Stimulated activated CD4-positive, alpha-beta T cell treated with anti-CD3 and anti-CD28 coated beads, Interleukin-15, amount 100 ng/mL, for 48 hours (primary cell): ENCODE measurements at places on chromosomes 1 and 21.
A peak's percentile ranks its signal among the peaks of the same experiment; 100 is the strongest.

- DNase-seq: no peak
Observed at GRCh38 chr1:79903321-79903720, 896.8 kb upstream of the ADGRL4 start.

DNA sequence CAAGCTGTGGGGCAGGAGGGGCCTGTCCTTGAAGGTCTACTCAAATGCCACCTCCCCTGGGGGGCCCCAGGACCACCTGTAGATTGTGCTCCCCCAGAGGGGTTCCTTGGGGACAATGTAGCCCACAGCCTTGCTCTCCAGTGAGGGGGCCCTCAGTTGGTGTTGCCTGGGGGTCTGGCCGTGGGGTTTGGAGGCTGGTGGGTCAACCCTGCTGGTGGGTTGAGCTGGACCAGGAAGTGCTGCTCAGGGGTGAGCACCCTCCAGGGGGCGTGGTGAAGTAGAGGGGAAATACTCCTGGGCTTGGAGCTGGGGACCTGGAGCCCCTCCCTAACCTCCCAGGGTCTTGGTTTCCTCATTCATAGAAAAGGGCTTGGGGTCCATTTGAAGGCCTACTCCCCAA, 143.6 kb upstream of the WNT4 start:
- no peak for DNase-seq

DNA sequence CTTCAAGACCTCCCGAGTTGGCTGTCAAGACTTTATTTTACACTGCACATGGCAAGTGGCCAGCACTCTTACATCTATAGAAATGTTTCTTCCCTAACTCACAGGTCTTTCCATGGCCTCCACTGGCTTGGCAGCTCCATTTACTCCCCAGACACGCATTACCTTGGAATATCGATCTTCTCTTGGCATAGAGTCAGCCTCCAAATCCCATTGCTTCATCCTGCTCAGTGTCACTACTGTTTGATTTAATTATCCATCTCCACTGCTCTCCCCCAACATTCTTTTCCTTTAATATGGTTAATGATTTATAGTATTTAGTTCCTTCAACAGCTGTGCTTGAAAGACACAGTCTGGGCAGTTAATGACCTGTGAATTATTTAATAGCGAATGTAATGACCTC, 241.2 kb upstream of the MAP1LC3C start:
- no peak for DNase-seq

- no peak for DNase-seq
Observed at GRCh38 chr1:80462006-80462405, 1338.7 kb upstream of the ADGRL2 start.

DNA sequence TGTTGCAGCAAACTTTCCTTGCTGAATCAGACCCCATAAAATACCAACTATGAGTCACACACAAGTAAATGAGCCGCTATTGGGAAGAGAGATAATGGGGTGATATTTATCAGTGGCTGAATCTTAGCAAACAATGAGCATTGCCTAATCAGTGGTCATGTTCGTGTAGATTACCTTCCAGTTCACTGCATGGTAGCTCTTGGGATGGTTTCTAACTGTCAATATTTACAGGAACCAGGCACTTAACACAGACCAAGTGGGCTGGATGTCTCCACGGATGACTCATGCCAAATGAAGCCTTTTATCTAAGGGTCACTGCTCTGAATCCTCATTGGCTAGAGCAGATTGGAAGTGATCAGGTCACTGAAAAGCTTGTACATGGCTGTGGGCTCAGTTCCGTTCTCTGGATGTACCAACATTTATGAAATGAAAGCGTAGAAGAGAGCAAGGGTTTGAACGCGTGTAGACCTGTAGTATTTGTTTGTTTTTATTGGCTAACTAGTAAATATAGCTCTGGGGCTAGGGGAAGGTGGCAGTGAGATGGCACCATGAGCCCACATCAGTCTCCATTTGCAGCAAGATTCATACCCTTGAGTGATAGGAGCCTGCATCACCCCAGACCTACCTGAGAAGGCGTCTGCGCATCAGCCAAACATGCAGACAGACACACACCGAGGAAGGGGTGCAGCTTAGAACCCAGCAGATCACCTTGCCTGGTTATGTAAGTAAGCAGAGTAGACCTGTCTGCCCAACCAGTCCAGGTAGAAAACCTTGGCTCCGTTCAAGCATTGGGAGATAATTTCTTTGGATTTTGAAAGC, 153.3 kb downstream of the TOMM20 start:
- no peak for DNase-seq

DNA sequence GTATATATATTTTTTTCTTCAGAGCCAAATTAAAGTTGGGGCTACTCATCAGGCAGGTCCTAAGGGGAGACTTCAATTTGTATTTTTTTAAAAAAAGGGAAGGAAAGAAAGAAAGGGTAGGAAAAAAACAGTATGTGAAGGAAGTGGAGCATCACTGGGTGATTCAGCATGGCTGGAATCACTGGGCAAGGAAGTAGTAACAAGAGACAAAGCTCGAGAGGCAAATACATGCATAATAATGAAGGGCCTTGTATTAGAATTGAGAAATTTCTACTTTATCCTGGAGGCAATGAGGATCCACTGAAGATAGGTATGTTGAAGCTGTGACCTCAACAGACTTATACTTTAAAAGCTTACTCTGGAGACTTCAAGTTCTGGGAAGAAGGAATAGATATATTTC, 184.4 kb downstream of the COQ8A start:
- no peak for DNase-seq

- DNase-seq: no peak
Observed at GRCh38 chr1:24390924-24391782, 22.4 kb downstream of the STPG1 start.

GRCh38 chr1:236287757-236288619, 6.2 kb upstream of the ERO1B start:
- DNase-seq: no peak

GRCh38 chr1:44713321-44713781, 17.6 kb downstream of the RNU5D-1 start:
- no peak for DNase-seq

- no peak for DNase-seq
Observed at GRCh38 chr1:115839029-115839678, 1.8 kb downstream of the NHLH2 start.

DNA sequence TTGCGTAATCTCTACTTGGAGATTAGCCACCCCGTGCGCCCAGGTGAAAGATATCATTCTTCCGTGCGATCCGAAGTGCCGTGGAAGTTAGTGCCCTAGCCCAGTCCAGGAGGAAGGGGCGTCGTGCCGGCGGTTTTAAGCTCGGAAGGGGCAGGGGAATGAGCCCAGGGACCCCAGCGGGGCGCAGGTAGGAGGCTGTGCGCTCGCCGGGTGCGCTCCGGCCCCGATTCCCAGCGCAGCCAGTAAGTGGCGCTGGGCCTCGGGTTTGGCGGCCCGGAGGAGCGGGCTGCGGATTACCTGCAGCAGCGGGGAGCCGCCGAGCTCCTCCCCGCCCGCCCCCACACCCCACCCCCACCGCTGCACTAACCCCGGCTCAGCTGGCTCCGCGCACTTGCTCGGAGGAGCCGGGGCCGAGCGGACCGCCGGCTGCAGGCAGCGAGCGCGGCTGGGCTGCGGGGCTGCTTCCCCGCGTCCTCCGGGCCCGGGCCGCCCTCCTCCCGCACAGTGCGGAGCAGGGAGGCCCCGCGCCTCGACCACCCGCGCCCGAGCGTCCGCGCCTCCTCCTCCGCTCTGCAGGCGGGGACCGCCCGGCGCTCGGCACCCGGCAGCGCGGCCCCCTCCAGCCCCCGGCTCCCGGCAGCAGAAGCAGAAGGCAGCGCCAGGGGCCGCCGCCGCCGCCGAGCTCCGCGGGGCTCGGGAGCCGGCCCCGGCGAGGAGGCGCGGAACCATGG, at the start of gene RYR2:
TSS of gene RYR2 (plus strand) at position 390 of the 731 bp plus-strand sequence. CDS start at position 728, 338 bp downstream.
- no peak for DNase-seq

DNA sequence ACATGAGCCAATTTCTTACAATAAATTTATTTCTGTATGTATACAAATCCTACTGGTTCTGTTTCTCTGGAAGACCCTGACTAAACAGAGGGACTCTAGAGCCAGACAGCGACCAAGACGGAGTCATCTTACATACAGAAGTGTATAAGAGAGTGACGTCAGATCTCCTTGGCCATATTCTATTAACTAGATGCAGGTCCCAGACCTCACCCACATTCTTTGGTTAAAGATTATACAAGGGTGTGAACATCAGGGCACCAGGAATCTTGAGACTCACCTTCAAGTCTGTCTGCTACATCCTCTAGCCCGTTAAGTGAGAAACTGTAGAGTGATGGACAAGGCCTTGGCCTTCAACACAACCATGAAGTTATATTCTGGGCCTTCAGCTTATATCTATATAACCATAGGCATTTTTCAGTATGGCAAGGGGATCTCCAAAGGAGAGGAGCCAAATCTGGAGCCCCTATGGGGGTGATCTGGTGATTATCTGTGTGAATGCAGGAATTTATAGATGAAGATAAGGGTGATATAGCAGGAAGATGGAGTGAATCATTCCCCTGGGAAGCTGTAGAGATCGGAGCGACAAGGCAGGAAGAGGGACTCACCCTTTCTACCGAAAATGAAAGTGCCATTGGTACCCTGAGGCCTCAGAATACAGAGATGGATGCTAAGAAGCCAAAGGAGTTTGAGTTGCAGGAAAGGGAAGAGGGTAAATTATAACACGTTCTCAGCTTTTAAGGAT, 83.9 kb downstream of the ADAMTS1 start:
- no peak for DNase-seq

DNA sequence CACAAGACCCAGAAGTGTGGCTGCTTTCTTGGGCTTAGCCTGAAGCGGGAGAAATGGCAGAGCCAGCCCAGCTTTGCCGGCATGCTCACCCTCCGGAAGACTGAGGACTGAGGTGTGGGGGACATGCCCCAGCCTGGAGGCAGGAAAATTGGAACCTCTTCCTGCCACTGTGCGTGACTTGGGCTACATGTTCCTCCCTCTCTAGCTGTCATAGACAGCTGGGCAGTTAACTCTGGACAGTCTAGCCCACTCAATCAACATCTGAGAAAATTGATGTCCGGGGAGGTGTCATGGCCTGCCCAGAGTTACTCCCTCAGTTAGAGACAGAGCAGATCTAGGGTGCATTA, 59.7 kb downstream of the UBE2T start:
- no peak for DNase-seq

GRCh38 chr1:78839704-78840277, 166.7 kb downstream of the ADGRL4 start:
- DNase-seq: peak; percentile 3

GRCh38 chr1:156026588-156026987, 5.8 kb upstream of the SSR2 start:
- DNase-seq: no peak

DNA sequence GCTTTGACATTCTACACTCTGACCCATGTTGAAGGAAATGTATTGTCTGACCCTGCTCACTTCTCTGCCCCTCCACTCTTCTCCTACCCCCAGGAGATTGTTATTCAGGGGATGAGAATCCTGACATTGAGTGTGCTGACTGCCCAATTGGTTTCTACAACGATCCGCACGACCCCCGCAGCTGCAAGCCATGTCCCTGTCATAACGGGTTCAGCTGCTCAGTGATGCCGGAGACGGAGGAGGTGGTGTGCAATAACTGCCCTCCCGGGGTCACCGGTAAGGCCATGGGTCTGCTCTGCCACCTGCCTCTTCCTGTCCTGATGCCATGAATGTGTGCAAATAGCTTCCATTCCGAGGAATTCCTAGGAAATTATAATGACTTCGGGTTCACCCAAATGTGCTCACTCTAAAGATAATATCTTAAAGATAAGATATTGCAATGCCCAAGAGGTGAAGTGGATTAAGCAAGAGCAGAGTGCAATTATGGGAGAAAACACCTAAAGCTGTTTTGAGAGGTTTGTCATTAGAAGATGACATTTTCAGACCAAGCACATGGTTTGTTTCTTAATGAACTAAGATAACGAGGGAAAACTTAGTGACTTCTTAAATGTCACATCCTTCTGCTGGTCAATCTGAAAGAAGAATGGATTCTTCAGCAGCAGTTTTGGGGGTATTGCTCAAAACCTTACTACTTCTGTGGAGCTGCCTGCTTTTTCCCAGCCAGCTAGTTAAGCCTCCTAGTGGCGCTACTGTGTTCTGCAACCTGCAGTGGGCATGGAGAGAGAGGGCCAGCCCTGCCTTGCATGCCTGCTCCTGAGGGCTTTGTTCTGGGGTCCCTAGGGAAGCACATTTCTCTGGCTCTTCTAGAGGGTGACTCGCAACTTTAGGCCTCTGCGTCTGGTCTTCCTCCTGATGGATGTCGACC, 41.6 kb downstream of the LAMC2 start:
- DNase-seq: no peak

- no peak for DNase-seq
Observed at GRCh38 chr1:5991381-5992025, 722 bp downstream of the NPHP4 start.

DNA sequence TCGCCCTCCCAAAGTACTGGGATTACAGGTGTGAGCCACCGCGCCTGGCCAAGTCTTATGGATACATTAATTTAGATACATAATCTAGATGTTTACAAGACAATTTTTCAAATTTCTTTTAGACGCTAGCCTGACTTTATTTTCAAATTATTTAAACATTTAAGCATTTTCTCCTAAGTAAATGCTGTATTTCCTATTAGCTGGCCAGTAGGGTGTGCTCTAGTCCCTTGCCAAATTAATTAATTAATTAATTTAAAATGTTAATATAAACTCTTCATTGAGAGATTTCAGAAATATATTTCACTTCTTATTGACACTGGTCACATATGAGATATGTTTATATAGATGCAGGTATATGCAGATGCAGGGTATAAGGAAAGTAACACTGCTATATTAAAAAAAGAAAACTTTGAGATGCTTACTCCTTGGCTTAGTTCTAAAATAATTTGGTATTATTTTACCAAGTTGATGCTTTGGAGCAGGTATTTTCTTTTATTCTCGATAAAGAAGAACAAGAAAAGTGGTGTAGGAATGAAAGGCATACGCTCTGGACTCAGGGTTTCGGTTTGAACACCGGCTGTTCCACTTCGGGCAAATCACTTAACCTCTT, 5.2 kb upstream of the ERRFI1 start:
- no peak for DNase-seq

DNA sequence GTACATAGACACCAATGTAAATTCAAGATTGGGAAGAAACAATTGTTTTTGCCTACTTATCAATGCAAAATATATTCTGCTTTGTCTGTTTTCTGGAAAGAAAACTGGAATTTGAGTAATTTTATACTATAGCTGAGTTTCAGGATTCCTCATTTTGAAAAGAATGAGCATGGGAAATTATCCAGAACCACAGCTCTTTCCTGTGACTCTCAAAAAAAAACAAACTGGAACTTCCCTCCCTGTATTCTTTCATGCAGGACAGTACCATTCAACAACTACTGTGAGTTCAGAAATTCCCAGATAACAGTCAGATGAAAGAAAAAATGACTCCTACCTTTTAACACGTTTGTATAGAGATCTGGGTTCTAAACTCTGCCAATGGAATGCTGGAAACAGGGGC, 372.4 kb downstream of the TGFB2 start:
- DNase-seq: no peak

- DNase-seq: no peak
Observed at GRCh38 chr1:203426870-203427269, 48.7 kb upstream of the PRELP start.

GRCh38 chr1:206787891-206788290, 15.6 kb upstream of the IL10 start:
- DNase-seq: no peak

DNA sequence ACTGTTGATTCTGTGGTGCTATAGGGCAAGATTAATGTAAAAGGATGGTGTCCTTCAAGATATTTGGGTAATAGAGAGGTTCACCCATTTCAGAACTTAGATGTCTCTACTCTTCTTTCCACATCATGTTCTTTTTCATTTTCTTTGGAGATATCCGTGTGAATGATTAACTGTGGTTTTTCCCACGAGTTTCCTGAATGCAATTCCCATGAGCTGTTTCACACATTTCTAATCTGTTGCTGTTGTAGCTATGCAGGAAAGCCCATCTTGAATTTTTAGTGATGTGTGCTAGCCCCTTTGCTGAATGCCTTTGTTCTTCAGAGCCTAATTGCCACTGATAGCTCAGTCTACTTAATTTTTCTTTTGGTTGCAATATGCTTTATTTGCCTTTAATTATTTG, 27.6 kb downstream of the SNX27 start:
- no peak for DNase-seq
